ENCODE measurements at places on chromosomes 6 and 20. TPM values are rescaled to one million over a fixed set of nuclear protein-coding genes. Genes with fewer than 3 reads are reported as not detected.

GUCA1A gene
- not detected for total RNA-seq

AIF1 gene
- 86.0 TPM for total RNA-seq

IRAK1BP1 gene
- total RNA-seq: 6.8 TPM

DLK2 gene
- total RNA-seq: 2.6 TPM

ATP9A gene
- 43.6 TPM for total RNA-seq

DNA sequence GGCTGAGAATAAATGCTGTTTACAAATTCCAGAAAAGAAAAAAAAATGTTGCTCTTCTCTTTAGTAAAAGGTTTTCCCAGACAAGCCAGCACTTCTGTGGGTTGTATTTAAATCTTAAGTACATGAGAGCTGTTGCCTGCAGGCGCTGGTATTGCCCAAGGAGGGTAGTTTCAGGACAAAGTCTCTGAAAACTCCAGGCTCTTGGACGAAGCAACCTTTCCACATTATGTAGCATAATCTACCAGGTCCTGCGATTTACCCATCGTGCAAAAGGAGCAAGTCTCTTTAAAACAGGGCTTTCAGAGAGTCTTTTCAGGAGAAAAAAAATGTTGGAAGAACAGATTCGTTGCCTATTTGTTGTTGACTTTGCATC is 65.6 kb downstream of the PLG start:
- H3K4me1 ChIP-seq: peaks cover 12% of the 10 kb centered on the region
- no peaks in the 10 kb centered on the region for H3K27me3 ChIP-seq
- H3K4me3 ChIP-seq: no peak overlapping the region
- no peak for DNase-seq
- no peak overlapping the region for H3K27ac ChIP-seq
- no peaks in the 10 kb centered on the region for H3K36me3 ChIP-seq

- no peak for DNase-seq
- no peak overlapping the region for H3K4me3 ChIP-seq
- H3K27ac ChIP-seq: no peak overlapping the region
- no peaks in the 10 kb centered on the region for H3K4me1 ChIP-seq
- H3K36me3 ChIP-seq: peaks cover 2% of the 10 kb centered on the region
- H3K27me3 ChIP-seq: no peaks in the 10 kb centered on the region
Observed at GRCh38 chr20:35260426-35260825, 17.5 kb downstream of the MMP24OS start.

- no peak overlapping the region for H3K4me3 ChIP-seq
- H3K4me1 ChIP-seq: no peaks in the 10 kb centered on the region
- H3K36me3 ChIP-seq: peaks cover 2% of the 10 kb centered on the region
- DNase-seq: peak; percentile 28
Observed at GRCh38 chr6:16398587-16398986, 160.2 kb downstream of the GMPR start.

GRCh38 chr6:49519660-49520059 is 19.9 kb downstream of the GLYATL3 start:
- no peak overlapping the region for H3K27ac ChIP-seq
- H3K27me3 ChIP-seq: no peaks in the 10 kb centered on the region
- DNase-seq: no peak
- H3K36me3 ChIP-seq: no peaks in the 10 kb centered on the region

DNA sequence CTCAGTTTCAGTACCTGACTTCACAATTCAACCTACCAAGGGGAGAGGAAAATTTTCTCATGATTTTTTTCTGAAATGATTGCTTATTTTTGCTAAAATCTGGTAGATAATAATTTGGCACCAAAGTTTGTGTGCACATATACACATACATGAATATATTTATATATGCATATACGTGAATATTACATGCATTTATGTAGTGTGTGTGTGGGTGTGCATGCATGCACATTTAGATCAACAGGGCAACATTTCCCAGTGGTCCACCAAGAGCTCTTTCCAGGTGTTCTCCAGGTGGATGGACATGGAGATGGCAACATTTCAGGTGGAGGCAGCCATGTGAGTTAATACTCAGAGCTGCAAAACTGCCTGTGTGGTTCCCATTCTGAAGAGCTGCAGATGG is 320.9 kb downstream of the SAMD5 start:
- no peaks in the 10 kb centered on the region for H3K27me3 ChIP-seq
- no peak overlapping the region for H3K4me3 ChIP-seq
- no peaks in the 10 kb centered on the region for H3K36me3 ChIP-seq
- H3K27ac ChIP-seq: no peak overlapping the region

- H3K4me3 ChIP-seq: no peak overlapping the region
- DNase-seq: no peak
- no peaks in the 10 kb centered on the region for H3K27me3 ChIP-seq
- no peaks in the 10 kb centered on the region for H3K4me1 ChIP-seq
- peaks cover 23% of the 10 kb centered on the region for H3K36me3 ChIP-seq
Observed at GRCh38 chr20:3551681-3552434, 81.0 kb downstream of the ATRN start.

DNA sequence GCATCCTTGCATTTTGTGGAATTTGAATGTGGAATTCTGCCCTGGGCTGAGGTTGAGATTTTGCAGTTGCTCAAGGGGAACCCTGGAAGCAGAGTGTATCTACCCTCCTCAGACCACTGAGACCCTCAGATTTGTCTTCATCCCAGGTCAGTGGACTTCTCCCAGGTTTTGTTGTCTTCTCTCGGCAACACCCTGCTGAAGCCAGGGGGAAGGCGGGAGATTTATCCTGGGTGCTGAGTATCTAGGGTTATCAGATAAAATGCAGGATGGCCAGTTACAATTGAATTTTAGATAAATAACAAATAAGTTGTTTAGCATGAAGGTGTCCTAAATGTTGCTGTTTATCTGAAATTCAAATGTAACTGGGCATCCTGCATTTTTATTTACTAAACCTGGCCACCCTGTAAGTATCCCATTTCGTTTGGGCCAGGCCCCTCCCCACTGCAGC is 43.0 kb downstream of the FGD2 start:
- H3K36me3 ChIP-seq: no peaks in the 10 kb centered on the region
- H3K4me1 ChIP-seq: peaks cover 5% of the 10 kb centered on the region
- H3K27me3 ChIP-seq: no peaks in the 10 kb centered on the region
- no peak for DNase-seq
- no peak overlapping the region for H3K27ac ChIP-seq

DNA sequence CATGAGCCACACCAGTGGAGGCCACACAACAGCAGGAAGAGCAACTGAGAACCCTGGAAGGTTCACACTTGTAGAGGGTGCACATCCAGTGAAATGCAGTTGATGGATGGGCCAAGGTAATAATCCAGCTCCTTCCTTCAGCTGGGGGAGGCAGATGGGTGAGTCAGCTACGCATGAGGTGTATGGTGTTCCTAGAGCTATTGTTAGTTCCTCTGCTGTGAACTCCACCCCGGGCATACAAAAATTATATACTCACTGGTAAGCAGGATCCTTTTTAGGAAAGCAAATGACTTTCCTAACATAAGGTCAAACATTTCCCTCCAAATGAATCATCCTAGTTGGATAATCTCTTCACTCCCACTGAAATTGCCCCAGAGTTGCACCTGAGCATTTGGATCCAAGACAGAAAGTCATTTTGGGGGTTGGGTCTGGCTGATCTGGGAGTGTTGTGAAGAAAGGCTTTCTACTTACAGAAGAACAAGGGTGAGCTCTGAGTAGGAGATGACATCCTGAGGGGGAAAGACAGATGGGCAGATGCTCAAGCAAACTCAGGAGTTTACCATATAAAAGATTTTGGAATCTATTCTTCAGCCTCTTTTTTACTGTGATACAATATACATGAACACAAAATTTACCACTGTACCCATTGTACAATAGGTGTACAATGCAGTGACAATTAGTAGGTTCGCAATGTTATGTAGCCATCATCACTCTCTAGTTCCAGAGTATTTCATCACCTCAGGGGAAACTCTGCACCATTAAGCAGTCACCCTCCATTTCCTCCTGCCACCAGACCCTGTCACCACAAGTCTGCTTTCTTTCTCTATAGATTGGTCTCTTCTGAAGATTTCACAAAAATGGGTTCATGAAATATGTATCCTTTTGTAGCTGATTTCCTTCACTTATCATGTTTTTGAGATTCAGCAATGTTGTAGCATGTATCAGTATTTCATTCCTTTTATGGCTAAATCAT is 11.1 kb downstream of the HLA-F start:
- no peak overlapping the region for H3K27ac ChIP-seq
- DNase-seq: no peak

DNA sequence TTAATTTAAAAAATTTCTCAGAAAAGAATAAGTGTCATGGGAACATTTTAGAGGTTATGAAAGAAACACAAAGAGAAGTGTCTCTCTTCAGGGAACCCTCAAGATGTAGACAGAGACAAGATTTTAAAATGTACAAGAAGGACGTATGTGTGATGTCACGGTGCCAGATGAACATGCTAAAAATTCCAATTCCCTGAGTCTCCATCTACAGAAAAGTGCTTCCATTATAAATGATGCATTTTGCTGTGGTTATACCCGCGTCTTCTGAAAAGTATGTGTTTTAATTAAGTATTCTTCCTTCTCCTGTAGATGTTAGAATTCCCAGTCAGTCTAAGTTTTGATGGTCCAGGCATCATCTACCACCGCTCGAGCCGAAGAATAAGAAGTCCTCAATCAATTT is 489.1 kb downstream of the PREX1 start:
- no peak for DNase-seq
- H3K27ac ChIP-seq: no peak overlapping the region
- no peak overlapping the region for H3K4me3 ChIP-seq

- DNase-seq: peak; percentile 4
- no peaks in the 10 kb centered on the region for H3K27me3 ChIP-seq
- H3K36me3 ChIP-seq: no peaks in the 10 kb centered on the region
- H3K4me3 ChIP-seq: no peak overlapping the region
- no peak overlapping the region for H3K27ac ChIP-seq
- no peaks in the 10 kb centered on the region for H3K4me1 ChIP-seq
Observed at GRCh38 chr6:52208612-52209011, 22.4 kb downstream of the IL17A start.

- no peak for DNase-seq
- H3K27ac ChIP-seq: no peak overlapping the region
Observed at GRCh38 chr20:50097843-50098242, 15.1 kb downstream of the UBE2V1 start.

DNA sequence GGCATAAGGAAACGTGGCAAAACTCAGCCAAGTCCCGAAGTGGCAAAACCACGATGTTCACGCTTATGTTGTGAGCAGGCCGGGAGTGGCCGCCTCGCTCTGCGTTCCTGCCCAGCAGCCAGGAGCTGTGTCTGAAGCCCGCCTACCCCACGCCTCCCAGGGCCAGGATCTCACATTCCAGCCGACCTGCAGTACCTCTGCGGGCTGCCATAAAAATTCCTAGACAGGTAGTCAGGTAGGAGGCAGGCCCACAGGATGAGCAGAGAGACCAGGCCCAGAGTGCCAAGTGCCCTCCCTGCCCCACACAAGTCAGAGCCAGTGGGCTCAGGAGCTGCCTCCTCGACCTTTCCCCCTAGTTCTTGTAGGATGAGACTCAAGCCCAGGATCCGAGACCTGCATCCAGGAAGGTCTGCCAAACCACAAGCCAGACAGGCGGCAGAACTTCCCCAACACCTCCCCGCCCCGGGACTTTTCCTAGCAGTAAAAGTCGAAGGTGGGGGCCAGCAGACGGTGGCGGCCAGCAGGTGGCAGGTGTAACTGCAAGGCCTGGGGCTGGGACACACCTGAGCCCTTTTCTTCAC is 16.7 kb downstream of the PMEPA1 start:
- H3K27ac ChIP-seq: peak overlapping the region; percentile 49
- no peak overlapping the region for H3K4me3 ChIP-seq

- H3K27me3 ChIP-seq: no peaks in the 10 kb centered on the region
- DNase-seq: no peak
- H3K4me3 ChIP-seq: no peak overlapping the region
- H3K27ac ChIP-seq: no peak overlapping the region
Observed at GRCh38 chr6:158283304-158283980, 28.8 kb upstream of the TULP4 start.

DNA sequence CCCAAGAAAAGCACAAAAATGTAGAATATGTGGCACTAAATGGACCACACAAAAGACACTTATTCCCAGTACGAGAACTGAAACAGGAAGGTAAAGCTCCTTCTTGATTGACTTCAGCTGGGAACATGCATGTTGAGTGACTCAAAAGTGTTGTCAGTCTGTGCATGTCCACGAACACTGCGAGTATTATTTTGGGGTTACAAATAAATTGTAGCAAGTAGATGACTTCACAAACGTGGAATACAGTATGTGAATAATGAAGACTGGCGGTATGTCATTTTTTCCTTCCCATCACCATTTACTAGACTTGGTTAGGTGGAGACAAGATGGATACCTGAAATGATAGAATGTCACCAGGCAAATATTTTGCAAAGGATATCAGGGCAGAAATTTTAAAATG is 45.4 kb downstream of the L3MBTL3 start:
- no peaks in the 10 kb centered on the region for H3K4me1 ChIP-seq
- no peak for DNase-seq
- H3K27me3 ChIP-seq: no peaks in the 10 kb centered on the region
- H3K4me3 ChIP-seq: no peak overlapping the region
- H3K36me3 ChIP-seq: peaks cover 8% of the 10 kb centered on the region
- H3K27ac ChIP-seq: no peak overlapping the region

GRCh38 chr6:53069427-53069826 is 4.2 kb downstream of the FBXO9 start:
- H3K27ac ChIP-seq: no peak overlapping the region
- no peak for DNase-seq
- peaks cover 9% of the 10 kb centered on the region for H3K36me3 ChIP-seq
- no peaks in the 10 kb centered on the region for H3K27me3 ChIP-seq
- no peak overlapping the region for H3K4me3 ChIP-seq

GRCh38 chr20:45892049-45892825 is 1.1 kb downstream of the CTSA start:
- no peak for DNase-seq
- H3K4me3 ChIP-seq: peak overlapping the region; percentile 93
- H3K27ac ChIP-seq: no peak overlapping the region
- peaks cover 10% of the 10 kb centered on the region for H3K4me1 ChIP-seq
- no peaks in the 10 kb centered on the region for H3K27me3 ChIP-seq

- H3K4me3 ChIP-seq: peak within 1 kb of the TSS; percentile 76
- no peaks in the 10 kb centered on the region for H3K27me3 ChIP-seq
- H3K4me1 ChIP-seq: peaks cover 2% of the 10 kb centered on the region
- H3K36me3 ChIP-seq: no peaks in the 10 kb centered on the region
Observed at GRCh38 chr6:149863698-149864577, at the start of gene LRP11. Gene LRP11 (minus strand): TSS chr6:149864359. CDS start chr6:149864020, 339 bp downstream.

DNA sequence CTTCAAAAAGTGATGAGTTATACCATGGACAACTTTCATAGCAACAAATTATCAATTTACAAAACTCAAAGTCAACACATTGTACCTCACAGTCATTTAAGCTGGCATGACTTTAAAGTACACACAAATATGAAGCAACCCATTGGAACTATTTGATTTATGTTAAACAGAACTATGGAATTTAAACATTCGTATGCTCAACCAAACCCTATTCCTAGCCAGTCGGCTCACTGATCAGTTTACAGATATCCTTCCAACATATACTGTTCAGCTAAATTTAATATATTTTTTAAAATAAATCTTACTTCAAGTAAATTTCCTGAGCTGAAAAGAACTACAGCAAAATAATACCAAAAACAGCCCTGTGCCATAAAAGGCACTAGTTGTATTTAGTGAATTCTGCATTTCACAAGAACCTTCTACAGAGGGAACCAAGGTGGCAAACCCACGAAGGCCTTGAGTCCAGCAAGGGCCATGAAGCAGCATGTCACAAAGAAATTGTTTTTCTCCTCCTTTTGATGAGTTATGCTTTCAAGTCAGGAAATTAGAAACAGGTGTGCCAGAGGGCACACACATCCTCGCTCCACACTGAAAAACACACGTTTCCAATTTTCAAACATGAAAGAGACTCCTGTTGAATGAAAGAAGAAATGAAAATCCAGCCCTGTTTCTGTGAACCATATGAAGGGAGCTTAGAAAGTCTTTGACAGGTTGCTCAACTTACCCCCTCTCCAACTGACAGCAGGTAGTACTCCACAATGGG is 122.8 kb downstream of the TASP1 start:
- no peaks in the 10 kb centered on the region for H3K27me3 ChIP-seq
- no peak overlapping the region for H3K27ac ChIP-seq
- DNase-seq: no peak
- H3K4me3 ChIP-seq: no peak overlapping the region
